ENCODE measurements at places on chromosomes 3 and 15.

GRCh38 chr15:78810362-78811123 is 721 bp downstream of the ADAMTS7 start:
- DNase-seq: peak; percentile 57

GRCh38 chr3:42875325-42876151 is at the start of gene CYP8B1:
TSS of gene CYP8B1 (minus strand) at chr3:42875879. CDS start at chr3:42875816, 63 bp downstream.
- no peak for DNase-seq

DNA sequence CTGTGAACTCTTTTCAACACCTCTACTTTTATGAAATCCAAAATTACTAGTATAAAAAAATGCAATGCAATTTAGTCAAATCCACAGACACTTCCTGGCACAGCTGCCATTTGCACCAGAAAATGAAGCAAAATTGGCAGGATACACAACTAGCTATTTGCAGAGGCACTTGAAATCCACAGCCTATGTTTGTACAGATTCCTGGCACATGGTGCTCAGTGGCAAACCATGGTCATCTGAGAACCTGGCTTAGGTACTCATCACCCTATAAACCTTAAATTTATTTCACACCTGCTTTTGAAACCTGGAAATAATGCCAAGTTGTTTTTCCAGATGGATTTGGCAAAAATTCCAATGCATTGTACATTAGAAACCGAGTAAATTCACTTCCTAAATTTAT is 20.2 kb upstream of the PPM1L start:
- DNase-seq: no peak

DNA sequence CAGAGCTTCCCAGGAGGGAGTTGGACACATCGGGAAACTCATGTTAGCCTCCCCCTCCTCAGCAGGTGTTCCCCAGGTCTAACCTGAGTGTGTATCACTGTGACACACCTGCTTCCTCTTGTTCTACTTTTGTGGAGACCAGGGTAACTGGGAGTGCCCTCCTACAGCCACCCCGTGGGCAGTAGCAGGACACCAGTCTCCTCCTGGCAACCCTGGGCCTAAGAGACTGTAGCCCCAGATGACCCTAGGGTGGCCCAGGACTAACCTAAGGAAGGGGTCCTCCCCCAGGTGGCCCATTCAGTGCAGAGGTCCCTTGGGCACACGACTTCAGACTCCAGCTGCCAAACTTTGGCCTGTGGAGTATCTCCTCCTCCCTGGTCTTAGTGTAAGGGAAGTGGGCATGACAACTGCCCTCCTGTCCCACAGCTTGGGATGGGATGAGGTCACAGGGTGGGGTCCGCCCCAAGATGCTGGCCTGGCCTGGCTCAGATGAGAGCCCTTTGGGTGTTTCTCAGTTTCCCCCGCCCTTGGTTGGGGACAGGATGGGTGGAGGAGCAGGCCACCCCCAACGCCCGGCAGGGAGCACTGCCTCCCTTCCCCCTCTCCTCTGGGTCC is 4.8 kb downstream of the CSK start:
- DNase-seq: no peak

GRCh38 chr3:31533169-31534064 is 692 bp downstream of the STT3B start:
- peak; percentile 42 for DNase-seq
